ENCODE measurements at places on chromosomes 5 and 9. TPM values are rescaled to one million over a fixed set of nuclear protein-coding genes. Genes with fewer than 3 reads are reported as not detected.
A peak's percentile ranks its signal among the peaks of the same experiment; 100 is the strongest.

DNA sequence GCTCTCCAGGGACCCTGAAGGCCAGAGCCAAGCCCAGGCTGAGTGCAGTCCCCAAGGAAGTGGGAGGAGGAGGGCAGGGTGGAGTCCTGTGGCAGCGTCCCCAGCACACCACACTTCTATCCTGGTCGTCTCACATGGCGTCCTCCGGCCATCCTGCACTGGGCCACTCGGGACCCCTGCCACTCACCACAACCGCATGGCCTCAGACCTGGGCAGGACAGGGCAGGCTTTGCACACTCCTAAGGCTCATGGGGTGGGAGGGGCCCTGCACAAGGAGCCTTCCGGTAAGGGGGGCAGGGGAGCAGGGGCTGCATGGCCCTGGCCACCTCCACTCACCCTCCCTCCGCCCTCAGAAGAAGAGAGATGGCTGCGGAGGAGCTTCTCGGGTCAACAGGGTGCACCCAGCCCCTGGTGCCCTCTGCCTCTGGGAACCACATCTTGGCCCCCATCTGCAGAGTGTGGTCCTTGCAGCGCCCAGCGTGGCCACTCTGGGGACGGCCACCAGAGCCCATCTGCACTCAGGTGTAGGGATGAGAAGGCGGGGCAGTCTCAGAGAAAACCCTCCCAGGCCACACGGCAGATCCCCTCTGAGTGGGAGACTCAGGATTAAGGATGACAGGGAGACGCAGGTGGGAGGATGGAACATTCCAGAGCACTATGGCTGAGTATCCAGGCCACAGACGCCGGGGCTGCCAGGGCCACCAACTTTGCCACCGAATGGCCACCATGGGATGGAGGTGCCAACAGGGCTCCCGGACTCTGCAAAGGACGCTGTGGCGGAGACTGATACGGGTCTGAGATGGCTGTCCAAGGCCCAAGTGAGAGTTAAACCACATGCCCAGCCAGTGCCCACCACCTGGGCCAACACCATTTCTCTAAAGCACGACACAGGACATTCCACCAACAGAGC is 7.6 kb downstream of the TPPP start:
- peak; percentile 22 for DNase-seq

DNA sequence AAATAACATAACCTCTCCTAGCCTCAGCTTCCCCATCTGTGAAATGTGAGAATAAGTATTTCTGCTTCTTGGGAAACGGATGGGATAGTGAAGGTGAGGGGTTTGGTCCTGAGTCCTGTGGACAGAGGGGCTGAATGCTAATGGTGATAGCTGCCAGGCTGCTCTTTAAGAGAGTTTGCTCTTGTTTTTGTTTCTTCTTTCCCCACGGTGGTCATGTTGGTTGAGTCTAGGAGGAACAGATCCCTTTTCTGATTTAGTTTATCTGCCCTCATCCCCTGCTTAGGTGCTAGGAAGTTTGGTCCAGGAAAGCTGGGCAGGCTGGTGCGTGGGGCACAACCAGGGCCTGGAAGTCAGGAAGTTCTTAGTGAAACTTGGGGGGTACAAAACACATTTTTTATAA is 7.7 kb upstream of the PITX1 start:
- no peak for DNase-seq

DNA sequence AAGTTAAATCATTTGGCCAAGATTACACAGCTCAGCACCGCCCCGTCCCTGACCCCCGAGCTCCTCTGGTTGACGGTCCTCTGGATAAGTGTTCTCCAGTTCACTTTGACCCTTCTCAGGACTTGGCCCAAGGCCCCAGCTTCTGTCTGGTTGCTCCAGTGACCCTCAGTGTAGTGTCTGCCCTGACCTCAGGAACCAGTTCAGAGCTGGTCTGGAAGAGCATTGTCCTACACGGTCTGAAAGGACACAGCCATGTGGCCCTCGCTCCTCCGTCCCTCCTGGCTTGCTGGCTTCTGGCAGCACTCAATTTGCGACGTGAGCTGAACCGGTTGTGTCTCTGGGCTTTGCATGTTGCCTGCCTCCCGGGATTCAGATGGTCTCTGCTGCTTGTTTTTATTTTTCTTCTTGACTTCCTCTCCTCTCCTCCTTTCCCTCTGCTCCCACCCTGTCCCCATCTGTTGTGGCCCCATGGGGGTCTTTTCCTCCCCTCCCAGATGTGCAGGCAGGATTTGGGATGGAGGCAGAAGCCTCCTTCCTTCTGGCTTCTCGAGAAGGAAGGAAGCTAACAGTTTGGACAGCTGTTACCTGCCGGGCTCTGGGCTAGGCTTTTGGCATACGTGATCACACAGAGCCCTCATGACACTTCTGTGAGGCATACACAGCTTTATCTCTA is 72.0 kb downstream of the PPARGC1B start:
- no peak for DNase-seq

GRCh38 chr9:110050925-110051355 is 157.0 kb downstream of the C9orf152 start:
- peak; percentile 45 for DNase-seq

- DNase-seq: no peak
These were observed 32.4 kb downstream of the ABCA1 start for GRCh38 chr9:104895572-104895971.

GRCh38 chr9:7405924-7406604 is 393.5 kb downstream of the DMAC1 start:
- no peak for DNase-seq

- DNase-seq: no peak
These were observed 254.5 kb downstream of the PBX3 start for GRCh38 chr9:126001581-126002225.

DNA sequence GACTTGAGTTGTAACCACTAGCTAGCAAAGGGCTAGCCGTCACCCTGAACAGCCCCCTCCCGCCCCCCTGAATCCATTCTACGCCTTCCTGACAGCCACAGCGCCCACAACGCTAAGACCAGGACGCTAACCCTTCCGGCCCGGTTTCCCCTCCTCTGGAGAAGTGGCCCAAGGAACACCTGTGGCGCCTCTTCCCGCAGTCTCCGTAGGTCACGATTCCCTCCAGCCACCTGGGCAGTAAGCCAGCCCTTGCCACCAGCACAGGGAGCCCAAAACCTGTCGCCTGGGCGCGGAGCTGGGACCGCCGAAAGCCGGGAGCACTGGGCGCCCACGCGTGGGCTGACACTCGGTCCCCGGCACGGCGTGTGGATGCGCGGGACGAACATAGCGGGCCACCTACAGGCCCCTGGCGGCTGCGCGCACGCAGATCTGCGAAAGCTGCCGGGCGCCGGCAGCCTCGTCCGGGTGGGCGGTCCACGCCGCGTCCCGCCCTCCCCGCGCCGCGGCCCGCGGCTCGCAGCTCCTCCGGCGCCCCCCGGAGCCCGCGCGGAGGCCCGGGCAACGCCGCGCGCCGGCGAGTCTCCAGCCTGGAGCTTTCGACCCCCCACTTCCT is 596 bp downstream of the IRF1 start:
- DNase-seq: peak; percentile 69

DNA sequence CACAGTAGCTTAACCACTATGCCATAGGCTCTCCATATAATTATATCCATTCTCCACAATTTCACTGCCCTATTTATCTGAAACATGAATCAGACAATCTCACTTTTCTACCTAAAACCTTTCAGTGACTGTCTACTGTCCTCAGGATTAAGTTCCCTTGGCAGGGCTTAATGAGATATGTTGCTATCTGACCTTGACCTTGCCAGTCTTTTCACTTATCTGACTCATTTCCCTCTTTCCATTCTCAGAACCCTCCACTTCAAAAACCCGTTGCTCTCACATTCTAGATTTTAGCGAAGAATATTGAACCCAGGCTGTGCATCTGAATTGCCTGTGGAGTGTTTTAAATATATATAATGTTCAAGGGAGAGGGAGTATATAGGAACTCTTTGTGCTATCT is 452.1 kb upstream of the MPDZ start:
- no peak for DNase-seq

GRCh38 chr5:38424148-38425060 is 132.0 kb downstream of the LIFR start:
- DNase-seq: no peak

- no peak for DNase-seq
These were observed 24.0 kb upstream of the TCF7 start for GRCh38 chr5:134090522-134090921.

GRCh38 chr9:114021578-114021977 is 56.5 kb downstream of the AMBP start:
- no peak for DNase-seq

GRCh38 chr5:43041110-43041668 is 1.1 kb upstream of the ANXA2R start:
- no peak for DNase-seq

TSSK1B gene
- not detected for total RNA-seq

TAF11L3 gene
- not detected for total RNA-seq

GMCL2 gene
- not detected for total RNA-seq

INSL6 gene
- not detected for total RNA-seq

EFNA5 gene
- 3.0 TPM for total RNA-seq

XPA gene
- 1.3 TPM for total RNA-seq

SLC30A5 gene
- 66.0 TPM for total RNA-seq

SPATA6L gene
- total RNA-seq: 5.5 TPM

TRPM3 gene
- 1.6 TPM for total RNA-seq
